AG04450 (cell line): ENCODE measurements at places on chromosomes 2 and 18.

DNA sequence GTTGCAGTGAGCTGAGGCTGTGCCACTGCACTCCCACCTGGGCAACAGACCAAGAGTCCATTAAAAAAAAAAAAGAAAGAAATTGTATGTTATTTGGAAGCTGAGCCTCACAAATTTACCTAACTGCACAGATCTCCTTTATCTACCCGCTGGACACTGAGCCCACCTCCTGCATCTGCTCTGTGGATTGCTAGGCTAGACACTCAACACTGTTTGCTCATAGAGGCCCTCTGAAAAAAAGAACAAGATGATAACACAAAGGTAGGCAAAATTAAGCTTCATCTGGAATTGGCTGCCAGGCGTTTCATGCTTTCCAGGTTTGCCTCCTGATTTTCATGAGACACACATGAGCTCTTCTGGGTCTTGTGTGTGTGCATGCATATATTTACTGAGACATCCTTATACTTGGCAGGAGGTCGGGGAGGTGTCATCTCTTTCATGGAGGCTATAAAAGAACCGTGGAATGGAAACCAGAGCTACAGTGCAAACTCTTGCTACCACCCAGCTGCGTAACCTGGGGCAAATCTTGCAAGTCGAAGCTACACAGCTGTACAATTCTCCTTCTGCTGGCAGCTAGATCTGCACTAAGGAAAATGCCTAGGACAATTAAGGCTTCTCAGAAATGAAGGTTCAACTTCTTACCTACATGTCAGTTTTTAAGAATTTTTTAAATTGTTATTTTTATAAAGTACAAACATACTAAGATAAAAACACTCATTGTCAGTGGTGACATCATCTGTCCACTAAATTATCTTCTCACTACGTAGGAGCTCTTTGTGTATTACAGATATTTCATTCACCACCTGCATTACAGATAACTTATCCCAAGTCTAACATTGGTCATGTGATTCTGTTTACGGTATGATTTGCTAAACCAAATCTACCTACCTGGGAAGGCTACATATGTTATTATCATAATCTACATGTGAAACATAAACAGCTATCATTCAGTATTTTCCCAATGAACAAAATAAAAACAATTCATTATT, 63.1 kb downstream of the CABYR start:
- DNase-seq, result no peak

- DNase-seq, result no peak
These were observed 753 bp upstream of the HOXD3 start for GRCh38 chr2:176156301-176156806.

DNA sequence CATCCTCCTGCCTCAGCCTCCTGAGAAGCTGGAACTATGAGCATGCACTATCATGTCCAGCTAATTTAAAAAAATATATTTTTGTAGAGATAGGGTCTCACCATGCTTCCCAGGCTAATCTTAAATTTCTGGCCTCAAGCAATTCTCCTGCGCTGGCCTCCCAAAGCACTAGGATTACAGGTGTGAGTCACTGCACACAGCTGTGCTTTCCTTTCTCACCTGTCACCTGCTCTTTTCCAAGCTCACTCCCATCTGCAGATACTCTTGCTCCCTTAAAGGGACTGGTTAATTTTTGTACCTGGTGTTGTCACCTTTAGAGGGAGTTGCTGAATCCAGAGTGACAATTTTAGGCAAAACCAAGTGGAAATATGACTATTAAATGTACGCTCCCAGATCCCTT, 178.2 kb downstream of the LOXHD1 start:
- DNase-seq, result no peak

- DNase-seq, result no peak
These were observed 398.9 kb downstream of the TRIB2 start for GRCh38 chr2:13115643-13116042.

GRCh38 chr2:241774419-241775222, 2.0 kb upstream of the GAL3ST2 start:
- peak; percentile 37 for DNase-seq

- DNase-seq, result no peak
These were observed 141.7 kb upstream of the TWIST2 start for GRCh38 chr2:238706163-238706562.

DNA sequence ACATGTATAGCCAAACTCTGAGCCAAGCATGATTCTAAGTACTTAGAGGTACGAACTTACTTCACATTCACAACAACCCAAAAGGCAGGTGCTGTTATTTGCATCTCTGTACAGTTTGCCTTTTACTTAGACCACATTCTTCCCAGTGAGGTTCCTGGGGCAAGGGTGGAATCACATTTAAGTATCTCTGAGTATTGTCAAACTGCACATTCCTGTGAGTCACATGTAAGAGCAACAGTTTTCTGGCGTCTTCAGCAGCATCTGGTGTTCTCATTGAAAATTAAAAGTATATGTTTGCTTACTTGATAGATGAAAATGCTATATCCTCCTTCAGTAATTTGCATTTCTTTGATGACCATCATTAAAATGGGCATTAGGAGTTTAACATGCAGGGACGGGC, 119.1 kb downstream of the UXS1 start:
- no peak for DNase-seq

DNA sequence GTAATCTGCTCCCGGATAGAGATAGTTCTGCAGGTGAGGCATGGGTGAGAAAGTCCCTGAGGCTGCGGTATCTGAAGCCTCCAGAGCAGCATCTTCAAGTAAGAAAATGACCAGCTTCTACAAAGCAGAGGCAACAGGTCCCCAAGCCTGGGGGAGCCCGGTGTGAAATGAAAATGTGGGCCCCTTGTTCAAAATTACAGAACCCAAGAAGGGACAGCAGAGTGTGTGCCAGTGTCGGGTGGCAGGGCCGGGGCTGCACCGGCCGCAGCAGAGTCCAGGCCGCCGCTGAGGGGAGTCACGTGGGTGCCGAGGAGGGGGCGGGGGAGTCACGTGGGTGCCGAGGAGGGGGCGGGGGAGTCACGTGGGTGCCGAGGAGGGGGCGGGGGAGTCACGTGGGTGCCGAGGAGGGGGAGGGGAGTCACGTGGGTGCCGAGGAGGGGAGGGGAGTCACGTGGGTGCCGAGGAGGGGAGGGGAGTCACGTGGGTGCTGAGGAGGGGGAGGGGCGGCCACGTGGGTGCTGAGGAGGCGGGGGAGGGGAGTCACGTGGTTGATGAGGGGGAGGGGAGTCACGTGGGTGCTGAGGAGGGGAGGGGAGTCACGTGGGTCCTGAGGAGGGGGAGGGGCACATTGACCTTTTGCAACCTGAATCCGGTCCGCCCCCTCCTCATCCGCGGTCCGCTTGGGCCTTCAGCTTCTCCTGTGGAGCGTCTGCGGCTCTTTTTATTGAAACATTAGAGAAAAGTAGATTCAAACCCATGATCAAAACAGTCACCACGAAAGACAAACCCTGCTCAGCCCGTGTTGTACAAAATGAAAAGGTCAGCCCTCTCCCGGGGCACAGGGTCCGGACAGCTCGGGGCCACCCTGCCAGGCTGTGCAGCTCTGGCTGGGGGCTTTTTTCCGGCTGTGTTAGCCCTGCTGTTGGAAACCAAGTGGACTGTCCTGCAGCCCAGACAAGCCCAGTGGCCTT, 10.4 kb downstream of the COLEC11 start:
- no peak for DNase-seq

DNA sequence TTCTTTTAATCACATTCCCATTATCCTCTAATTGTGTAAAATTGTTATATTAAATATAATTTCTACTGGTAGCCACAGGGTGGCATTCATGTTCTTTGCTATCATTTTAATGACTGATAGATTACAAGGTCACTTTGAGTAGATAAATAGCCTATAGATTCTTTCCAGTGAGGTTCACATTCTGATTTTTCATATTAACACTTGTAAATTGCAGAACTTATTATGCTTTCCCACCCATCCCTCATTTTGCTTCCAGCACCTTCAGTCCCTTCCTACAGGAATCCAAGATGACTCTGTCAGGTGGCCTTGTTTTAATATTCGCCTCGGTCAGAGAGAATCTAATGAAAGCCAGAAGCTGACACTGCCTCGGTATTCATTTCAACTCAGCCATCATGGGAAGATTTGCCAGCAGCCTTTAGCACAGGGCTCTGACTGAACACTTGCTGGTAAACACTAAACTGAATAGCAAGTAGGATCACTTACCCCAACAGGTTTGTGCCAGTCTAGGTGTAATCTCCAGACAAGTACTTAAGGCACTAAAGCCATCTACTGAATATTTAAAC, 101.2 kb upstream of the FSHR start:
- DNase-seq, result no peak

GRCh38 chr18:9211955-9212354, 75.4 kb downstream of the ANKRD12 start:
- DNase-seq, result no peak

DNA sequence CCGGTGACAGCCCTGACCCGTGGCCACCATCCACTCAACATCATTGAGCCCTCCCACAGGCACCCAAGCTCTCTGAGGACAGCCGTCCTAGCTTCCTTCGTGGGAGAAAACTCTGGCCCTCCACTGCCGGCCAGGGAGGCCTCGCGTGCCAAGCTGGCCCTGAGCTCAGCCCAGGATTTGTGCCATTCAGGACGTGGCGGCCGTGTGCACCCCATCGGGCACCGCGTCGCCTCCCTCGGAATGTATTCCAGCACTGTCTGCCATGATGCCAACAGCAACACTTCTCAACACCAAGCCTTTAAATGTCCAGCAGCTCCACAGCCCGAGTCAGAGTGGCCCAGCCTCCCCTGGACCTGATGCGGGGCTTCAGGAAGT, 35.7 kb downstream of the ZNF516 start:
- no peak for DNase-seq

DNA sequence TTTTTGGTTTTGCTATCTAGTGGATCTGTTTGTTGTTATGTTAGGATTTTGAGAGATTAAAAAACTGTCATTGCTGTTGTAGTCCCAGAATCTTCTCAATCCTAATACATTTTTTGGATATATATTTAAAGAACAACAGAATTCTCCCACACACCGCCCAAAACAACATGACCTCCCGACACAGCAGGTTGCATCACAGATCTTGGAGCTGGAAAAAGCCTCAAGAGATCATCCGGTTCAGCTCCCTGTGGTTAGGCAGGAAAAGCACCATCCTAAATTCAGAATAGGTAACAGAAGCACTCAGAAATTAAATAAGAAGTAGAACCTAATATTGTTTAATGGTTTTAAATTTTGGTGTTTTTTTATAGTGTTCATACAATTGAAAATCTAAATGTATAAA, 251.4 kb upstream of the STON1 start:
- no peak for DNase-seq

DNA sequence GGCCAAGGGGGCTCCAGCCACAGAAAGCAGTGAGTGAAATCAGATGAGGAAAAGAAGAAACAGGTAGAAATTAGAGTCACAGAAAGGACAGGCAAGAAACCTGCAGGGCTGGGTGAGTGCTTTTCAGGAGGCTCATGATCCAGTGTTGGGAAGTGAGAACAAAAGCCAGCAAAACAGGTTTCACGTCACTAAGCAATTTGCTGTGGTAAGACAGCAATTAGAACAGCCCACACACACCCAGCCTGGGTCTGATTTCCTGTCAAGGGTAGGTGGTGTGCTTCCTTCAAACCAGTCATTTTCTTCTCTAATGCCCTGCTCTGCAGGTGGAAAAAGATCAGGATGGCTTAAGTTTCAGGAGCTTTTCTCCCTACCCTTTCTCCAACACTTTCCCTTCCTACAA, 52.9 kb upstream of the XDH start:
- DNase-seq, result no peak
